ENCODE measurements at places on chromosomes 12 and 14. TPM values are rescaled to one million over a fixed set of nuclear protein-coding genes. Genes with fewer than 3 reads are reported as not detected.
A peak's percentile ranks its signal among the peaks of the same experiment; 100 is the strongest.

The EFS gene
- not detected for total RNA-seq

DNA sequence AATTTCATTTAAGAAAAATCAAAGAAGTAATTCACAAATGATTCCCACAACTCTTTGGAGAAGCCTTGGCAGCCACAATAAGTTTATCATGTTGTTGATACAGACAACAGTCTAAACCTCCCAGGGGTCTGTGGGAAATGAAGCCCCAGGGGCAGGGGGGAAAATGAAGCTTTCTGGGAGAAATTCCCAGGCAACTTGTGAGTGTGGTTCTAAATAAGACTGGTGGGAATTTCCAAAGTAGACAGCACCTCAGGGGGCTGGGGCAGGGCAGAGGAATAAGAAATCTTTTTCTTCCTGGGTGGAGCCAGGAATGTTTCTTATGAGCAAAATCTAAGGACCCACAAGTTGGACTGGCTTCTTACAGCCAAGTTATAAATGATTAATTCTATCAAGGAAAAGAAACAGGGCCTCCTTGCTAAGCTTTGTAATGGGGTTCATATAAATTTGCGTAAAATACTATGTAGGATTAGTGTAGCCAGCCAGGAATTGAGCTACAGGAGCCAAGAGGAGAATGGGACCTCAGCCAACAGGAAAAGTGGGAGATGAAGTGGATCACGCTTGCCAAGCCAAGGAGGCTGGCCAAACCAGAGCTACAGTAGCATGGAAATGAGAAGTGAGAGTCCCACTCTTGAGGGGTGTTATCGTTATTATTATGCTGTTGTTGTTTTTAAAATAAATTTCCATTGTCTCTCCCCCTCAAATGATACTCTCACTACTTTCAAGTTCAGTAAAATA lies 182.9 kb upstream of the FAR2 start:
- DNase-seq, result no peak
- no peak overlapping the region for H3K4me3 ChIP-seq
- H3K27me3 ChIP-seq, result no peaks in the 10 kb centered on the region
- H3K4me1 ChIP-seq, result no peaks in the 10 kb centered on the region

GRCh38 chr12:48602192-48602989 lies 32.5 kb upstream of the LALBA start:
- peaks cover 2% of the 10 kb centered on the region for H3K36me3 ChIP-seq
- no peaks in the 10 kb centered on the region for H3K4me1 ChIP-seq
- peaks cover 18% of the 10 kb centered on the region for H3K27me3 ChIP-seq

DNA sequence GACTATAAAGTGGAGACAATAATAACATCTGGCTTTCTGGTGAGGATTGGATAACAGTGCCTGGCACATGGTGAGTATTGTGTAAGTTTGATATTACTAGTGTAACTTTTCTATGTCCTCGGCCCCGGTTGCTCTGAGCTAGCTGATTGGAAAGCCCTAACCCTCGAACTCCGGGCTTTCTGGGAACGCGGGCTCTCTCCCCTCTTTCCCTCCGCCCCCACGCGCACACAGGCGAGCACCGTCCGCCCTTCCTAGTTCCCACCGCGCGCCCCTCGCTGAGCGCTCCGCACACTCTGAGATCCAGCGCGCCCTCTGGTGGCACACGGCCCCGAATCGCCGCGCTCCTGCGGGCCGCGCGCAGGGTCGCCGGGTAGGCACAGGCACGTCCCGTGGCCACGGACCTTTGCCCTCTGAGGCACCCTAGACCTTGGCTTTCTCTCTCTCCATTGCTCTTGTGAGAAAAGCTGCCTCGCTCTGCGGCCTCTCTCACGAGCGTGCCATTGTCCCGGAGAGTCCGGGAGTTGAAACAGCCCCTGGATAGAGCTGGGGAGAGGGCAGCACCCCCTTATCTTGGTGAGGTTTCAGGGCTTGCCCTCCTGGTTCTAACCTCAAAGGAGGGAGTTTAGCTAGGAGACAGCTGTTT lies 23.2 kb upstream of the ESRRB start:
- H3K4me3 ChIP-seq, result peak overlapping the region; percentile 21
- H3K27ac ChIP-seq, result no peak overlapping the region
- peak; percentile 53 for DNase-seq
- H3K27me3 ChIP-seq, result peaks cover 39% of the 10 kb centered on the region
- H3K36me3 ChIP-seq, result no peaks in the 10 kb centered on the region

The PARP11 gene
- total RNA-seq, result 27.2 TPM

DNA sequence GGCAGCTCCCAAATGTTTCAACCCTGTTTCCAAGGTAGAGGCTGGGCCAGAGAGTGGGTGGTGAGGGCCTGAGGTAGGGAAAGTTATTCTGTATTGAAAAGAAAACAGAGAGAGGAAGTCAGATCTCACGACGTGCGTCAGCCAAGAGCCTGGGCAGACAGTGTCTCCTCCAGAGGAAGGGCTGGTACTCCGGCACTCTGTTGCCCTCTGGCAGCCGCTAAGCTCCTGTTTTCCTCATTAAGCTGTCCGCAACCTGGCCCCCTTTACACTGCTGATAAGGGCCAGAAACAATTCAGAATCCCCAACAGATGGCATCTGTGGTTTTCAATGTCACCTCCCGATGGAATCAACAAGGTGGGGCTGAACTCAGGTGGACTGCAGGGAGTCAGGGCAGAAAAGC lies 26.0 kb upstream of the LTBP2 start:
- H3K4me3 ChIP-seq, result no peak overlapping the region
- no peak overlapping the region for H3K27ac ChIP-seq
- peaks cover 7% of the 10 kb centered on the region for H3K27me3 ChIP-seq

The APOF gene
- total RNA-seq, result not detected

The MYBPC1 gene
- total RNA-seq, result not detected

GRCh38 chr12:120554678-120555077 lies 20.5 kb downstream of the RNF10 start:
- no peak overlapping the region for H3K4me3 ChIP-seq
- H3K27me3 ChIP-seq, result no peaks in the 10 kb centered on the region
- DNase-seq, result no peak
- no peak overlapping the region for H3K27ac ChIP-seq

GRCh38 chr12:50749459-50749882 lies 14.4 kb upstream of the ATF1 start:
- H3K27me3 ChIP-seq, result no peaks in the 10 kb centered on the region
- H3K27ac ChIP-seq, result no peak overlapping the region
- H3K36me3 ChIP-seq, result peaks cover 44% of the 10 kb centered on the region
- no peak for DNase-seq

The OTOGL gene
- total RNA-seq, result not detected

DNA sequence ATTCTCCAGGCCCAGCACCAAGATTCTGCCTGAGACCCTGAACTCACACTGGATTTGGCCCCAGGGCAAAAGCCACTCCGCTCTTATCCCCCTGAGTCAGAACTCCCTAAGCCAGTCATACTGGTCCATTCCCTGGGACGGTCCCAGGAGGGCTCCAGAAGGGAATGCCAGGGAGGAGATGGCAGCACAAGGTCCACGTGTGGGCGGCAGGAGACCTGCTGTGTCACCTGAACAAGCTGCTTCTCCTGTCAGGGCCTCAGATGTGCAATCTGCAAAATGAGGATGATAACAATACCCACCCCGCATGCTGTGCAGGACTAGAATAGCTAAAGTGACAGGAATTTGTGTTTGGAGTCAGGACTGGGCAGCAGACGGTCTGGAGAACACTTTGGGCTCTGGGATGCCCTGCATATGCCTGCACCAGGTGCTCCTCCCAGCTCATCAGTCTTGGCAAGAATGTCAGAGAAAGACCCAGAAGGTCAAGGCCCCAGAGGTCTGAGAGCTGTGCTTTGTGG lies 40.3 kb downstream of the CMKLR1 start:
- no peaks in the 10 kb centered on the region for H3K4me1 ChIP-seq
- H3K4me3 ChIP-seq, result no peak overlapping the region
- no peaks in the 10 kb centered on the region for H3K36me3 ChIP-seq
- no peak for DNase-seq
- peaks cover 6% of the 10 kb centered on the region for H3K27me3 ChIP-seq
- no peak overlapping the region for H3K27ac ChIP-seq

GRCh38 chr12:75820071-75820470 lies 211.5 kb downstream of the PHLDA1 start:
- H3K36me3 ChIP-seq, result no peaks in the 10 kb centered on the region
- H3K27ac ChIP-seq, result no peak overlapping the region
- no peak overlapping the region for H3K4me3 ChIP-seq
- H3K4me1 ChIP-seq, result peaks cover 7% of the 10 kb centered on the region

DNA sequence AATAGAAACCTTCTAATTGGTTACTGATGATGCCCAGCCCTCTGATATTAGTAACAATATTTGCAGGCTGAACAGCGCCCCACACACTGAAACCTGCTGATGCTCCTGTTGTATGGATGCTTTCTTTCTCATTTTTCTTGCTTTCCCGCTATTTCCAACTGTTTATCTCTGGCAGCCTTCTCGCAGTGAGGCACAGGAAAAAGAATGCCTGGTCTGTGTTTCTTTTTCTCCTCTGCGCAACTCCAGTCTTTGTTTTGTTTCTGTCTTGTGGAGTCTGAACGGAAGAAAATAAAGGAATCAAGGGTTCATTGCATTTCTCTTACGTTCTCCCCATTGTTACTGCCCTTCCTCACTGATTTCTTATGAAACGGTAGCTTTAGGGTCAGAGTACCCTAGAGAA lies 451.2 kb downstream of the EGLN3 start:
- no peaks in the 10 kb centered on the region for H3K27me3 ChIP-seq
- H3K27ac ChIP-seq, result no peak overlapping the region

- H3K27ac ChIP-seq, result no peak overlapping the region
- H3K4me3 ChIP-seq, result no peak overlapping the region
- H3K36me3 ChIP-seq, result peaks cover 2% of the 10 kb centered on the region
- H3K4me1 ChIP-seq, result peaks cover 57% of the 10 kb centered on the region
Measured at GRCh38 chr12:46402451-46402850, 29.9 kb upstream of the SLC38A2 start.

DNA sequence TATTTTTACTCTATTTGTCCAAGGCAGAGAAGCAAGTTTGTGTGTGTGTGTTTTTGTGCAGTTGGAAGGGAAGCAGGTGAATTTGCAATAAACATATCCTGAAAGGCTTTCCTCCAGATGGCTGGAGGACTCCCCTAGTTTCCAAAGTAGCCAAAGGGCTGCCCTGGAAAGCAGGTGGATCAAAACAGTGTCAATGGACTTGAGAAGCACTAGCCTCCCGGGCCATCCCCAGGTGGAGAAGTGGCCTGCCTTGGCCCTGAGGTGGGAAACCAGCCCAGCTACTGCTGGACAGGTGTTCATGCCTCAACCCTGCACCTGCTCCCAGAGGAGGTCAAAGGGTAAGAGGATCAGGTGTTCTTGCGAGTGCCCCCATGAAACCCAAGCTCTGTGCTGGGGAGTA lies 1046.9 kb downstream of the VRK1 start:
- no peak for DNase-seq
- no peaks in the 10 kb centered on the region for H3K27me3 ChIP-seq
- no peak overlapping the region for H3K27ac ChIP-seq
- no peaks in the 10 kb centered on the region for H3K4me1 ChIP-seq
- H3K36me3 ChIP-seq, result no peaks in the 10 kb centered on the region

GRCh38 chr12:85874031-85874461 lies at the start of gene NTS:
Gene NTS, plus strand, starts transcription at chr12:85874295. Its CDS starts 109 bp downstream, at chr12:85874404.
- H3K4me1 ChIP-seq, result no peaks in the 10 kb centered on the region
- H3K36me3 ChIP-seq, result no peaks in the 10 kb centered on the region
- no peak for DNase-seq
- no peaks in the 10 kb centered on the region for H3K27me3 ChIP-seq

- DNase-seq, result no peak
- H3K4me1 ChIP-seq, result no peaks in the 10 kb centered on the region
- H3K27ac ChIP-seq, result no peak overlapping the region
- peaks cover 11% of the 10 kb centered on the region for H3K27me3 ChIP-seq
Measured at GRCh38 chr12:15146585-15146984, 74.6 kb downstream of the RERG start.

GRCh38 chr12:46357438-46358324 lies 14.9 kb downstream of the SLC38A2 start:
- peaks cover 32% of the 10 kb centered on the region for H3K4me1 ChIP-seq
- DNase-seq, result no peak
- H3K27ac ChIP-seq, result no peak overlapping the region
- no peaks in the 10 kb centered on the region for H3K27me3 ChIP-seq
- H3K4me3 ChIP-seq, result no peak overlapping the region

- no peak for DNase-seq
- H3K27me3 ChIP-seq, result no peaks in the 10 kb centered on the region
- no peaks in the 10 kb centered on the region for H3K36me3 ChIP-seq
- peaks cover 16% of the 10 kb centered on the region for H3K4me1 ChIP-seq
- no peak overlapping the region for H3K4me3 ChIP-seq
Measured at GRCh38 chr14:63773504-63773903, 45.6 kb upstream of the SGPP1 start.

DNA sequence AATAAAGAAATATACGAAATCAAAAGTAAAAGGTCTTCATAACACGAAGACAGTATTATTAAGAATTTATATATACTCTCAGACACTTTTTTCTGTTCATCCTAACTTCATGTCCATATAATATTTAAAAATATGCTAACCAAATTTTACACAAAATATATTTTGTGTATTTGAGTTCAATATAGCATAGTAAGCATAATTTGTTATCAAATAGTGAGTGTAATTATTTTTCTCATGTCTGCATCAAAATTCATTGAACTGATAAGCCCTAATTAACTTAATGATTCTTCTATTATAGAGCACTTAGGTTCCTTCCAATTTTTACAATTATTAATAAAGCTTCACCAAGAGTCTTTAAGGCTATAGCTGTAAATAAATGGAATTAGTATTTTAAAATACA lies 99.7 kb upstream of the SYT1 start:
- no peak overlapping the region for H3K27ac ChIP-seq
- H3K4me1 ChIP-seq, result no peaks in the 10 kb centered on the region
- H3K27me3 ChIP-seq, result no peaks in the 10 kb centered on the region
- no peaks in the 10 kb centered on the region for H3K36me3 ChIP-seq
- H3K4me3 ChIP-seq, result no peak overlapping the region

GRCh38 chr12:64203775-64204174 lies 18.3 kb downstream of the KICS2 start:
- no peak for DNase-seq
- no peak overlapping the region for H3K4me3 ChIP-seq
- no peaks in the 10 kb centered on the region for H3K4me1 ChIP-seq
- H3K27ac ChIP-seq, result no peak overlapping the region
- H3K27me3 ChIP-seq, result no peaks in the 10 kb centered on the region

DNA sequence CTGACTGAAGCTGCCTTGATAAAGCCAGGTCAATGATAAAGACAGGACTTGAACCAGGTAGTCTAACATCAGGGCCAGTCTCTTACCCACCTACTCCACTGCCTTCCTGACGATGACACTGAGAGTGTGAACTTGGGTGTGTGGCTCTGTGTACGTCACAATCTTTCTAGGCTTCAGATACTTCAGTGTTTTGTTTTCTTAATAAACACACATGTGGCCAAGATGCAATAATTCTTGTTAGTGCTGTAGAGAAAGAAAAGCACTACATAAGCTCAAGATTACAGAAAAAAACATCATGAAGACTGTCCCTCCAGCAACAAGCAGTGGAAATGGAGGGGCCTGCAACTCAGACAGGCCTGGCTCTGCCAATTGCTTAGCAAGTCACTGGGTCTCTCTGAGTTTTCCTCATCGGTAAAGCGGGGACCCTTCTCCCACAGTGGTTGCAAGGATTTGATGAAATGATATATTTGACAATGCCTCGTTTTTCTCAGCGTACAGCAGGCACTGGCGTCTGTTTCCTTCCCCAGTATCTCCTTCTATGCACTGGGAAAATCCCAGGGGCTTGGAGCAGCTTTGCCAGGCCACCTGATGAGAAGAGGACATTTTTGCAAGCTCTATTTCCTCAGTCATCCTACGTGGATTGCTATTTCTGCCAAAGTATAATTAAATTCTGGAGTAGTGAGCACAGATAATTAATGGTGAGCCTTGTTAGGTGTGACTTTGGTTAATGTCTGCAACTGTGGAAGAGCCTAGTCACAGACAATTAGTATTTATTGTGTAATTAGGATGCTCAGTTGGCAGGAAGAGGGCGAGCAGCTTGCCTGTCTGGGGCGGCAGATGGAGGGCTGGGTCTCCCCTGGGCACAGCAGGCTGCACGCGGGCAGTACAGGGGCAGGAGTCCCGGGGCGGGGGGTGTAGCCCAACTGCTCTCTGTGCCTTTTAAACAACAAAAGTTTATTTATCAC lies 55.8 kb upstream of the CHGA start:
- peaks cover 3% of the 10 kb centered on the region for H3K27me3 ChIP-seq
- H3K4me3 ChIP-seq, result no peak overlapping the region
- no peak overlapping the region for H3K27ac ChIP-seq

Data from activated B cell treated with CpG ODN at 0.5 μM for 24 hours (primary cell).